ENCODE measurements at places on chromosomes 3 and 15.

- DNase-seq, result no peak
These were observed 78.4 kb downstream of the NEK10 start for GRCh38 chr3:27290760-27291159.

DNA sequence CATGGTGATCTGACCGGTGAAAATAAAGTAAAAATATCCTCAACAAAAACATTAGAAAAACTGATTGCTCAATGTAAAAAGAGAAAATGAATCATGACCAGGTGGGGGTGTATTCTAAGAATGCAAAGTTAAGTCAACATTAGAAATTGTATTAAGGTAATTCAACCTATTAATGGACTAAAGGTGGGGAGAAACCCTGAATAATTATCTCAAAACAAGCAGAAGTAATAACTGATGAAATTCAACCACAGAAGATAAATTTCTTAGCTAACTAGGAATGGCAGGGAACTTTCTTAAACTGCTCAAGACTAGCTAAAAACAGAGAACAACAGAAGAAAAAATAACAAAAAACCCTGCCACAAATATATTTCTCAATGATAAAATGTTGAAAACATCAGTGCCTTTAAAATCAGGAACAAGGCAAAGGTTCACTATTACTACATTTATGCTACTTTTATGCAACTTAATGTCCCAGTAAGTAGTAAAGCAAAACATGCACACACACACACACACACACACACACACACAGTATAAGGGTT is 204.4 kb upstream of the THBS1 start:
- no peak for DNase-seq

GRCh38 chr3:181728470-181729340 is 17.0 kb downstream of the SOX2 start:
- DNase-seq, result no peak

DNA sequence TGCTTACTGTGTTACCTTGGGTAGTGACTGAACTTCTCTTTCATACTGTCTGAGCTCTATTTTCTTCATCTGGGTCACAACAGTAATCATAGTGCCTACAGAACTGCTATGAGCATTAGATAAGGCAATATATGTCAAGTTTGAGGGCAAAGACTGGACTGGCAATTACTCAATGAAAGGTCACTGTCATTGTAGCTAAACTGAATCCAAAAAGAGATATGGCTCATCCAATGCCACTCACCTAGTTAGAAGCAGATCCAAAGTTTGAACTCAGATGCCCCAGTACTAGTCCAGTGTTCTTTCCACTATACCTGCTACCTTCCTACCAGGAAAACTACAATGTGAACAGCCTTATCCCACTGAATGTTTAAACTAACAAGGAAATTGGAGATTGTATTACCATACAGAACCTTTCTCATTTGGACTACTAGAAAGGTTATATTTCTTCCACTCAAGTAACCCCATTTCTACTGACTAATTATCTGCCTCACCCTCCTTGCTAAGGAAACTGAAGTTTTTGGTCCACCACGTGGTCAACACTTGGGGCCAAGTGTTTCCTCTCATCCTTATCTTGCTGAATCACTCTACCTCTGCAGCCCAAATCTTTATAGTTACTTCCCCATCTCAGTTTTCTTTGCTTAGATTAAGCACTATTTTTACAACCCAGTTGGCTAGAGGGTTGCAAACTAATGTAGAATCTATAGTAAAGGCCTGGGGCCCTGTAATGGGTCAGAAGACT is 202.3 kb upstream of the LPP start:
- no peak for DNase-seq

DNA sequence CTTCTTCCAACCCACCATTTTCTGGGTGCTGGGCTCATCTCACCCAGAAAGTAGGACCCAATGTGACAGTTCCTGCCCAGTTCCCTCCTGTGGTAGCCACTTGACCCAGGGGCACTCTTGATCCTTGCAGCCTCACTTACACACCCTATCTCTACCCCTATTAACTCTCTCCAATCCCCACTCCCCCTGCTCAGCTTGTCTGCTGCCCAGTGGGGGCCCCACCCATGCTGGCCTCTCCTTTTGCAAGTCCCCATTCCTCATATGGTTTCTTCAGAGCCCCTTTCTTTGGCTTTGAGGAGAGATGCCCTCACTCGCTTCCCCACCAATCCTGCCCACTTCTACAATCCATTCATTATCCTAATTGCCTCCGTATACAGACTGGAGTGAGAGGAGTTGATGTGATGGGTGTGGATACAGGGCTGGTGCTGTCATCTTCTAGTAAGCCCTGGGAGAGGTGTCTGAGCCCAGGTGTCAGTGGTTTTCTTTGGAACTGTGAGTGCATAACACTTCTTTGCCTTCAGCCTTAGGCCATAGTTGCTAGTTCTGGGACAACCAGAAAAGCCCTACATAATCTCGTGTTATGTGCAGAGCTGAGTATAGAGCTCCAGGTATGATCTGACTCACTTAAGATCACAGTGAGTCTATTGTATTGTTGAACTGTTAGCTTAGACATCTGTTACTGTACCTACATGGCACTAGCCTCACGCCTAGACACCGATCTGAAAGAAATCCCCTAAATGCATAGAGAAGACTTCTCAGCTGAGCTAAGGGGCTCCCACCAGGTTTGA is 4.8 kb upstream of the CCR5 start:
- DNase-seq, result no peak

GRCh38 chr3:68163062-68163461 is 508.6 kb upstream of the SUCLG2 start:
- no peak for DNase-seq

GRCh38 chr3:38090453-38090852 is 46.5 kb downstream of the ACAA1 start:
- DNase-seq, result no peak

- no peak for DNase-seq
These were observed 5.2 kb downstream of the SLC49A4 start for GRCh38 chr3:122800031-122800430.

Data from activated CD8-positive, alpha-beta memory T cell treated with anti-CD3 and anti-CD28 coated beads, Interleukin-2, amount 50 U/mL, for 48 hours (primary cell).